Stimulated activated CD8-positive, alpha-beta memory T cell treated with anti-CD3 and anti-CD28 coated beads, Interleukin-15, amount 100 ng/mL, for 48 hours (primary cell): ENCODE measurements at places on chromosomes 4 and X.

GRCh38 chrX:39954851-39955250, 142.9 kb downstream of the BCOR start:
- no peak for DNase-seq

GRCh38 chr4:41189076-41189475, 25.3 kb downstream of the APBB2 start:
- DNase-seq = no peak

GRCh38 chrX:146278381-146278780, 460.8 kb downstream of the SLITRK2 start:
- no peak for DNase-seq

GRCh38 chr4:22072240-22072639, 123.7 kb upstream of the KCNIP4 start:
- DNase-seq = no peak

DNA sequence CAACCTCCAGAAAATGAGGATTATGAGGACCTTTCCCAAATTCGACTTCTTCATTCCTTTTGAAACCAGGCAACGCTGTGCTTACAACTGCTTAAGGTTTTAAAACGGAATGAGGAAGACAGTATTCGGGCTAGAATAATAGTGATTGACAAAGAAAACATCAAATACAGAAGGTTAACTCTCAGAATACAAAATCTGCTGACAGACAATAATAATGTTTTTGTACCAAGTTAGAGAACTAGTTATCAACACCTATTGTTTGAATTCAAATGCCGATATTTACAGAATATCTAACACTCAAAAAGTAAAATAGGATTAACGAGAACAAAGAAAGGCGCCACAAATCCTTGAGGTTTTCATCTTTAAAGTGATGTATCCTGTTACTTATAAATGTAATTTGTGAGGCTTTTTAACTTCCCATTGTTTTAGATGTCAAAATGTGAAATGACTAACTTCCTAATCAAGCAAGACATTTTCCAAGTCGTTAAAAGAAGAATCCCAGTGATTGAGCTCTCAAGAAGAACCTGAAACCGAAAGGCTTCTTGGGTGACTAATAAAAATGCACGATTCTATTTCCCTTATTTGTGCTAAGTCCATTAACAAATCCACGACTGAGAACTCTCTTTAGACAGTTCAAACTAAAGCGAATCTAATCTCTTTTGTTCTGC, 118.3 kb downstream of the SORBS2 start:
- DNase-seq = no peak

GRCh38 chrX:120426599-120426998, 42.5 kb downstream of the LAMP2 start:
- no peak for DNase-seq

- peak; percentile 36 for DNase-seq
Measured at GRCh38 chrX:49276671-49277534, 7.3 kb downstream of the PPP1R3F start.
